ENCODE measurements at places on chromosomes 11 and 22.

DNA sequence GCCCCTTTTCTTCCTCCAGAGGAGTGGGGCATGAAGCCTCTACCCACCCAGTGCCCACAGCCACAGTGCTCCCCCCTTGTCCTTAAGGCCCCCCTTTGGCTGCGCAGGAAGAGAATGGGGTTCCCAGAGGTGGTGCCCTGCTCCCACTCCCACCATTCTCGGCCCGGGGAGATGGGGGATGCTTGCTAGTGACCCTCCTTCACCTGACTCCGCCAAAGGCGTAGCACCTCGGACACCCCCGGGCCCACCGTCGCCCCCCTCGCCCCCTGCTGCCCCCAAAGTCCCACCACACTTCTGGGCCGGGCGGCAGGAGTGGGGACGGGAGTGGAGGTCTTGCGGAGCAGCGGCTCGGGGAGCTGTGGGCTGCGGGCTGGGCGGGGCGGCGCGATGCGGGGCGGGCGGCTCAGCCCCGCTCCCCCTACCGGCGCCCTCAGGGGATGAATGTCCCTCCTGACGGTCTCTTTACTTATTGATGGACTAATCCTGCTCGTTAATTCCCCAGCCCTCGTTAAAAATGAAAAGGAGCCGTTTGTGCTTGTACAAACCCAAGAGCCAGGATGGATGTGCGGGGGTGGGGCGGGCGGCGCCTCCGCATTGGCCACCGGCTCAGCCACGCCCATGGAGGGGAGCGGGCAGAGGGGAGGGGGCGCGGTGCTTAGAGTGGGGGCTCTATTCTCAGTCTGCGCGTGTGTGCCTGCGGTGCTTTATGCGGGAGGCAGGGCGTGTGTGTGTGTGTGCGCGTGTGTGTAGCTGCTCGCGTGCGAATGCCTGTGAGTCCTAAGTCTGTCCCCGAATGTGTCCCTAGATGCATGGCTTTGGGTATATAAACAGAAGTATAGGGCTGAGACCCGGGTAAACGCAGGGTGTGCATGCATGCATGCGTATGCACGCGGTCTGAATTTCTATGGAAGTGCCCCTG is 25.6 kb downstream of the SYT7 start:
- DNase-seq, result no peak

- peak; percentile 90 for DNase-seq
Measured at GRCh38 chr11:116312570-116313391, 460.0 kb downstream of the BUD13 start.

GRCh38 chr11:2208691-2209369 is 37.2 kb upstream of the TH start:
- no peak for DNase-seq

GRCh38 chr11:11178671-11179638 is 174.1 kb downstream of the CSNK2A3 start:
- DNase-seq, result no peak

DNA sequence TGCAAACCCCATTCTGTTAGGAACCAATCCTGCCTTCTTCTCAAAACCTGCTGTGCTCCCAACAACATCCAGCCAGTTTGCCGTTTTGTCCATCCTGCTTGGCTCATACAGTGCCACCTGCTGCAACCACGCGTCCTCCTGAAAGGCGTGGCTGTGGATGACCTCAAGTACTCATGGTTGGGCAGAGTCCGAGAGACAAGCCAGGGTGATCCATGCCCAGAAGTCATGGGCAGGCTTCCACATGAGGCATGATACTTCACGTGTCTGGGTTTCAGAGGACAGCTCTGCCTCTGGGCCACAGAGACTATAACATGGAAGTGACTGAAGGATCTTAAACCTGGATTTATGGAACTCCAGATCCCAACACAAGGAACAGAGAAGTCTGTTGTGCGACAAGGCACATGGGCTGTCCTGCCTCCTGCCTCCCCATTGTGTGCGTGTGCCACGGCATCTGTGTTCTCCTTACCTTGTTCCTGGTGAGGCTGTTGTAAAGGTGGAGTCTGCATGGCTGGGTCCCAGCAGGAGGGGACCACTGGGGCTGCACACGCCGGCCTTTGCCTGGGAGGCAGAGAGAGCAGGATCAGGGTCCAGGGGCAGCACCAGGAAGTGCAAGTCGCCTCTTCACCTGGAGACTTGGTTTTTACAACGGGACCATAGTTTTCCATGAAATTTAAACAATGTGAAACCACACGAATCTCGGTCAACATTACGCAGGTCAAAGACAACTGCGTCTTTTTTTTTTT is 15.4 kb downstream of the CARS1 start:
- DNase-seq, result no peak

DNA sequence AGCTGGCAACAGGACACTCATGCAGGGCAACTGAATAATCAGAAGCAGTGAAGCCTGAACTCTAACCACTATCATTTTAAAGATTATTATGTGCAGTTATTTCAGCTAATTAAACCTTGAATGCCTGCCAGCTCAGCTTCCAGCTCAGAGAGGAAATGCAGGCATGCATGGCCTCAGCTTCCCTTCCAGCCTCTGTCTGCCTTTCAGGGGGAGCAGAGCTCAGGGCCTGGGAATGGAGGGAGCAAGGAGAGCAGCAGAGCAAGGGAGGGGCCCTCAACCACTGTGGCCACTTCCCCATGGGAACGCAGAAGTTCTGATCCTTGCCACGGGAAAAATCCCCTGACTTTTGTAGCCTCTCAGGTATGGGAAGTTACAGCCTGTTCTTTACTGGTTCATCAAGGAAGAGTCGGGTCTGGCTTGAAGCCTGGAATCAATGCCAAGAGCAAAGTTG is 32.5 kb upstream of the APLNR start:
- peak; percentile 31 for DNase-seq

DNA sequence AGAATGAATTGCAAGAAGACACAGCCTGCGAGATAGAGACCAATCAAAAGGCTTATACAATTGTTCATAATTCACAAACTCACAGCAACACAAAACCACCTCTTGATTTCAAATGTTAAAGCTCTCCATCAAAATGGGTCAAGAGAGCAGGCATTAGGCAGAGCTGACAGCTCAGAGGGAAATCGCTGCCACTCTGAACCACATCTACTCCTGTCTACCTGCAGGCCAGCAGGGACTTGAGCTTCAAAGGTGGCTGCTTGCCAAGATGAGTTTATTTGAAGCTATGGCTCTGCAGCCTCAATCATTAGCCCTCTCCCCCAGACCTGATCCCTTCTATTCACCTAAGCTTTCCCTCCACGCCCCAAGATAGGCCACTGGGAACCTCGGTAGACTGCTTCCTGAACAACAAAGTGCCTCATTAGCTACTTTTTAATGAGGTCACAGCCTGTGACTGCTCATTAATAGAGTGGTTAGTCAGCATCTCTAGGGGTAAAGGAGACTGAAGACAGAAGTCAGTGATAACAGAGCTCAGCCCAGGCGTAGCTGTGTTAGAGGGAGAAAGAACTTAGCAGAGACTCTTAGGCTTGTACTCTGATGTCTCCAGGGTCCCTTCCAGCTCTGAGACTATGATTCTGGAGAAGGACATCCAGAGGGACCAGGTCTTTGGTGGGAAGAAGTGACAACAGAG is 21.2 kb upstream of the OR10A5 start:
- no peak for DNase-seq

DNA sequence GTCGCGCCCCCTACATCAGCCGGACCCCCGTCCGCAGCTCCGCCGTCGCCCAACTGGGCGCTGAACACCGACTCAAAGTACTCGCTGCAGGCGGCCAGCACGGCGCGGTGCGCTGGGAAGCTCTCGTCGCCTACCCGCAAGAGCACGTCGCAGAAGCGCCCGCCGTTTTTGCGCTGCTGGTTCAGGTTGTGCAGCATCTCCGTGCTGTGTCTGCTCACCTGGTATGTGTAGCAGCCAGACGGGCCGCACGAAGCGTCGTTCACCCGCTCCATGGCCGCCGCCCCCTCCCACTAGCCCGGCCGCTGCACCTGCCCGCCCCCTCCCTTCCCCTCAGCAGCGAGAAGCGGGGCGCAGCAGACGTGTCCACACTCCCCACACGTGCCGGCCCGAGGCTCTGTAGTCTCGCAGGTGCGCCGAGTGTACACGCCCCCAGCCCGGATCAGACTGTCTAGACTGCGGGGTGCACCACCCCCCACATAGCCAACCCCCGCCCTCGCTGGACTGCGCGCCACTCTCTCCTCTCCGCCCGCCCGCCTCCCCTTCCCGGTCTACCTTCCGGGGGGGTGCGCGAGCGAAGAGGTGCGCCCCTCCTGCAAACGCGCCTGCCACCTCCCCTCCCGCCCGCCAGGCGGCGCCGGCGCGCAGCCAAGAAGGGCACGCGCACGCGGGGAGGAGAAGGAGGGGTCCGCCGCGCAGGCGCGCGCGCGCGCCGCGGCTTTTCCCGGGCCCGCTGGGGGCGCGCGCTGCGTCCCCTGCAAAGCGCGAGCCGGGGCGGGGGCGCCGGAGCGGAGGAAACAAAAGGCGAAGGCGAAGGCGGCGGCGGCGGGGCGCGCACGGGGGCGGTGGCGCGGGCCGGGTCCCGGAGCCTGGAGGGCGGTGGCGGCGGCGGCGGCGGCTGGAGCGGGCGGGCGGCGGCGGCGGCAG is 553 bp downstream of the PATZ1 start:
- DNase-seq, result peak; percentile 79

GRCh38 chr22:30208631-30209603 is 37.6 kb downstream of the LIF start:
- DNase-seq, result no peak

GRCh38 chr11:107916671-107917241 is 11.5 kb upstream of the RAB39A start:
- peak; percentile 54 for DNase-seq

GRCh38 chr22:29951791-29952413 is 68.9 kb downstream of the MTMR3 start:
- DNase-seq, result no peak

GRCh38 chr11:61775606-61776554 is 16.5 kb downstream of the TMEM258 start:
- DNase-seq, result no peak

DNA sequence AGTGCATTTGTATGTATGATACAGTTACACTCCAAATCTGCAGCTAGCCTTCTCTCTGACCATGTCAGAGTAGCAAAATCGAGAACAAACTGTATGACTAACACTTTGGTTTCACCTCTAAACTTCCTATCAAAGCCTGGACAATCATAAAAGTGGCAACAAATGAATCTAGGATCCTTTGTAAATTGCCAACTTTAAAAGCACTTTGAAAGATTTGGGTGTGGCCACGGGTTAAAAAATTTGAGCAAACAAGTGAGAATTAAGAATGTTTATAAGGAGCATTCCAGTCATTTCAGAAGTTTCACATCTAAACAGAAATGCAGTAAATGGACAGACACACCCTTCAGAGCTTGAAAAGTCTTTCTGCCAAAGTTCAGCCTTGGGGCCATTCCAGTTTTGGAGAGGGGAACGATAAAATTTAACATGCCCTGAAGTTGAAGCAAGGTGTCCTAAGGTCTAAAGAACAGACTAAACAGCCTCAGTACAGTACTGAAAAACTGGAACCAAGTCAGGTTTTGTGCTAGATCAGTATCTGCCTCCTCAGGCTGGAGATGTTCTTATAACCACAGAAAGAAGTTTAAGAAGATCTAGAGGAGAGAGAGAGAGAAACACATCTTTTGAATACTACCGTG is 181.9 kb upstream of the BDNF start:
- DNase-seq, result no peak

DNA sequence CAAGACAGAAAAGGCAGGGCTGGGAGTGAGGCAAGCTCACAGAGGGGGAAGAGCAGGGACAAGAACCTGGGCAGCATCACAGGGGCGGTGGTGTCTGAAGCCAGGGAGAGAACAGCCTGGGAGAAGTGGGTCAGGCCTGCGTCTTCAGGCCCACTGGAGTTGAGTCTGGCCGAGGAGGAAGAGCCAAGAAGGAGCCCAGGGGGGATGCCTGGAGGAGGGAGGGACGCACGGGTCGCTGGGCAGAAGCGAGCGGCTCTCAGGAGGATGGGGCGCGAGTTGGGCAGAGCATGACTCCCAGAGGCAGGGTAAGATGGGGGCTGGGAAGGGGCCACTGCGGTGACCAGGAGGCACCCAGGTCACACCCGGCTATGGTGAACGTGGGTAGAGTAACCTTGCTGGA is 18.5 kb downstream of the LRFN4 start:
- no peak for DNase-seq

GRCh38 chr11:78742430-78742829 is 167.8 kb upstream of the NARS2 start:
- peak; percentile 98 for DNase-seq

GRCh38 chr11:72234514-72234830 is 9.5 kb downstream of the PHOX2A start:
- DNase-seq, result no peak

DNA sequence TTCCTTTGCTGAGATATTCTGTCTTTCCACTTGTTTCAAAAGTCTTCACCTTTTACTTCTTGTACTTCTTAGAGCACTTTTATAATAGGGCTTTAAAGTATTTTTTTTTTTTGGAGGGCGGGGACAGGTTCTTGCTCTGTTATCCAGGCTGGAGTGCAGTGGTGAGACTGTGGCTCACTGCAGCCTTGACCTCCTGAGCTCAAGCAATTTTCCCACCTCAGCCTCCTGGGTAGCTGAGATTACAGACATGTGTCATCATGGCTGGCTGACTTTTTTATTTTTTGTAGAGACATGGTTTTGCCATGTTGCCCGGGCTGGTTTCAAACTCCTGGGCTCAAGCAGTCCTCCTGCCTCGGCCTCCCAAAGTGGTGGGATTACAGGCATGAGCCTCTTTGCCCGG is 57.9 kb downstream of the DYNC2H1 start:
- DNase-seq, result no peak

- no peak for DNase-seq
Measured at GRCh38 chr11:22115470-22116029, 77.3 kb upstream of the ANO5 start.

DNA sequence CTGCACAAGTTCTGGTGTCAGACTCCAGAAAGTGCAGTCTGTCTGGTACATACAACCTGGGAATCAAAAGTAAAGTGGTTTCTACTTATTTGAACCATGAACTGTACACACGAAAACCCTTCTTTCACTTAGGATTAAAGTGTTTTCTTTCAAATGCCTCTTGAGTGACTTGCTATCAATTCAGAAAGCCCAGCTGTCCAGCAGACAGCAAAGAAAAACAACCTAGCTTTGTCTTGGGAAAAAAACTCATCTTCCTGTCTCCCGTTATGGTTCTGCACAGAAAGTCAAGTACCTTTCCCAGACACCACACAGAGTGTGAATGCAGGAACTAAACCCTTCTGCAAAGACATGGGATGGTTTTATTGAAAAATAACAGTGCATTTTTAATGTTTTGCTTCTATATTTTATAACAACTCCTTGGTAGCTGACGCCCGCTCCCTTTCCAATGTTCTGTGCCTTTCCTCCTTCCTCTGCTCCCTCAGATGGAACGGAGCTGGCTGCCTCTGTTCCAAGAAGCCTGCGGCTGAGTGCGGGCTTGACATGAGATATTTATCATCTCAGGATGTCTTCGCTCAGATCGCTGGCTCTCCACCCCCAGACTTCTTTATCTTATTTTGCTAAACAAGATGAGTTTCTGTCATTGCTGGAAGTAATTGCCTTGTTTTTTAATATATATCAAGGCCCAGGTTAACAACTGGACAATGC is 322.3 kb upstream of the B3GAT1 start:
- no peak for DNase-seq

GRCh38 chr22:22710719-22711531 is 66.5 kb downstream of the GGTLC2 start:
- DNase-seq, result peak; percentile 15

- DNase-seq, result no peak
Measured at GRCh38 chr11:5671831-5672230, 13.0 kb downstream of the TRIM5 start.
